ENCODE measurements at places on chromosomes 13 and 19.
A peak's percentile ranks its signal among the peaks of the same experiment; 100 is the strongest.

DNA sequence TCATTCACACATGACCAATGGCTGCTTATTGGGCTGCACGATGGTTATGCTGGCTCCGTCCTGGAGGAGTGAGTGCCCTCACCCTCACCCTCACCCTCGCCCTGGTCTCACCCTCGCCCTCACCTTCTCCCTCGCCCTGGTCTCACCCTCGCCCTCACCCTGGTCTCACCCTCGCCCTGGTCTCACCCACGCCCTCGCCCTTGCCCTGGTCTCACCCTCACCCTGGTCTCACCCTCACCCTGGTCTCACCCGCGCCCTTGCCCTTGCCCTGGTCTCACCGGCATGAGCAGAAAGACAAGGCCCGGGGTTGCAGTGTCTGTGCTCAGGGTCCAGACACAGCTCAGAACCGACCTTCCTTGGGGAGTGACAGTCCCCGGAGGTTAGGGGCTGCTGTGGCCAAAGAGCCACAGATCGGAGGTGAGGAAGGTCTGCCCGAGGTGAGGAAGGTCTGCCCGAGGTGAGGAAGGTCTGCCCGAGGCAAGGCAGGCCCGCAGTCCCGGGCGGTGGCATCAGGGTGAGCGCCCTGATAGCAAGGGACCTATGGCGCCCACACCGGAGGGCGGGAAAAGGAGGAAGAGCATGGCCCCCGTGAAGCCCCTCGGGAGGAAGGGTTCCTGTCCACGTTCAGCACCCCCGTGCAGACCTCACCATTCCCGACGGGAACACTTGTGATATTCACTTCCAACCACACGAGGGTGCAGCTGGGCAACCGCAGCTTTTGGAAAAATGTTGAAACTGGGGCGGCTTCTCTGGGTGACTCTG lies 65.6 kb downstream of the MCF2L start:
- DNase-seq = no peak

DNA sequence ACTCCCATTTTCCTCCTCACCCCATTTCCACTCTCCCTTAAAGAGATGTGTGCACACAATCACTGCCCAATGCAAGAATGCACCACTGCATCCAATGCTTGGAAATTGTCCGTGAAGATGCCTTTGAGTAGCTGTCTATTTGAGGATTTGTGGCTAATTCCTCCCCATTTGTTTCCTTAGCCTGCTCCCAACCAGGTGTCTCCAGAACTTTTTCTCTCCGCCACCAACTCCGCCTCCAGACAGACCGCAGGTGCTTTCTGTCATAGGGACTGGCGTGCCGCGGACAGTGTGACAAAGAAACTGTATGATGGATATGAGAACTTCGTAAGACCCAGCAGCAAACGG lies 461 bp upstream of the TM9SF2 start:
- DNase-seq = no peak

DNA sequence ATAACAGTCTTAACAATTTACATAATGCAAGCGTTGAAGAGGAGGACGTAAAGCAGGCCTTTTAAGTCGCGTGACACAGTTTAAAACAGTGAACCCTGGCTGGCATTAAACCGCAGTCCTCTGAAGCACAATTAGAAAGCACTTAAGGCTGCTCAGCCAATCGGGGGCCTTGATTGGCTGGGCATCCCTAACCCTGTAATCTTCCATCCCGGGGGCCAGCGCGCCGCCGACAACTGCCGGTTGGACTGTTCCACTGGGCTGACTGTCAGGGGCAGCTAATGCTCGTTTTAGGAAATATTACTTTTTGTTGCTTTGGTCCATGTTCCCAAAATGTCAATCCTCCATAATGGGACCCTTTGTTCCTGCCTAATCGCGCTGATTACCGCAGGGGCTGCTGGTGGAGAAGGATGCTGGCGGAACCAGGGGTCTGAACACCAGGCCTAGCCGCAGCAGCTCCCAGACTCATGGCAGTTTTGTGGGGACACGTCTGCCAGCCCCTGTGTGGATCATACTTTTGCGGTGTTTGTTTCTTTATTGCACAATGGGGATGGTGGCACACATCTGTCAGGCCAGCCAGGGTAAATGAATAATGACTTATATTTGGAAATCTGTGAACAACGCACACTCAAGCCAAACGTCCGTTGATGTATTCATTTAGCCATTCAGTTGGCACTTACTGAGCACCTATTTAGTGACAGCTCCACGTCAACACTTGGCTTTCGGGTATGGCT lies 127.1 kb upstream of the SPACA7 start:
- DNase-seq = peak; percentile 23

- no peak for DNase-seq
Observed at GRCh38 chr13:97001636-97002035, 7.4 kb upstream of the OXGR1 start.

- no peak for DNase-seq
Observed at GRCh38 chr13:79792716-79793115, 311.8 kb downstream of the NDFIP2 start.

GRCh38 chr19:912181-913079 lies 589 bp downstream of the R3HDM4 start:
- no peak for DNase-seq

GRCh38 chr13:105732806-105733529 lies 802.5 kb downstream of the EFNB2 start:
- no peak for DNase-seq

- no peak for DNase-seq
Observed at GRCh38 chr13:36131931-36132297, 732 bp upstream of the DCLK1 start.

GRCh38 chr13:23440821-23441618 lies 7.5 kb upstream of the SACS start:
- no peak for DNase-seq
